ENCODE measurements at places on chromosomes 11 and 22.

- H3K27me3 ChIP-seq, result peaks cover 33% of the 10 kb centered on the region
- H3K4me1 ChIP-seq, result no peaks in the 10 kb centered on the region
- H3K4me3 ChIP-seq, result no peak overlapping the region
These were observed 426.4 kb downstream of the CTTN start for GRCh38 chr11:70824605-70825245.

- peaks cover 11% of the 10 kb centered on the region for H3K4me1 ChIP-seq
- H3K27ac ChIP-seq, result no peak overlapping the region
- no peaks in the 10 kb centered on the region for H3K27me3 ChIP-seq
- peak; percentile 46 for DNase-seq
These were observed 15.2 kb downstream of the MB start for GRCh38 chr22:35601743-35602615.

DNA sequence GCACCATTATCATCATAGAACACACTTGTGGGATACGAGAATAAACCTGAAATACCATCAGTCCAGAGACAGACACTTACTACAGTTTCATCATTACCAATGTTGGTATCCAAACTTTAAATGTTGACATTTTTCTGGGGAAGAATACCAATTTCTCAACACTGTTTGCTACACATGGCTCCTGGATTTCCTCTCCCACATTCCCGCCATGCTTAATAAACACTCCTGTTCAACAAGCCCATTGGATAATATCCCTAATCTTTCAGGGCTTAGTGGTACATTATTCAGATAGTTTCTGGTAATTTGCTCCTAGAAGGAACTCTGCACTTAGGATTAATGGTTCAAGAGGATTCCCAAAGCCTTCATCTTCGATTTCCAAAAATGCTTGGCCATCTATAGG lies 48.2 kb downstream of the CSF2RB start:
- H3K4me1 ChIP-seq, result no peaks in the 10 kb centered on the region
- H3K27ac ChIP-seq, result no peak overlapping the region
- peaks cover 7% of the 10 kb centered on the region for H3K27me3 ChIP-seq
- no peak for DNase-seq
- no peaks in the 10 kb centered on the region for H3K36me3 ChIP-seq

DNA sequence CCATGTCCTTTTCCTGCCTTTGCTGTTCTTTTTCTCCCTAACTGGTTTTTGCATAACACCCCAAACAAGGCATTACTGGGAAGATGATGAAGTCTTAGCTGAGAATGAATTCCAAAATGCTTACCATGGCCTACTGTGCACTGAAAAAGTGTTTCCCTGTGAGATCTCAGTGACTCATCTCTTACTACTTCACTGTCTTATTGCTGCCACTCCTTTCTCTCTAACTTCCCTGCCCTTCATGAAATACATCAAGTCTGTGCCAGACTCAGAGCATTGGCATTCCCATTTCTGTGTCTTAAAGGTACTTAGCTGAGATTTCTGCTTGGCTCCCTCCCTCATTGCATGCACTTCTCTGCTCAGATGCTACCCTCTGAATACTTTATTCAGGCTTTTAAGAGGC lies 49.1 kb upstream of the MUC15 start:
- H3K27me3 ChIP-seq, result no peaks in the 10 kb centered on the region
- H3K36me3 ChIP-seq, result no peaks in the 10 kb centered on the region
- no peak overlapping the region for H3K4me3 ChIP-seq
- peak; percentile 65 for DNase-seq
- peaks cover 31% of the 10 kb centered on the region for H3K4me1 ChIP-seq

Measured in keratinocyte (primary cell).